ENCODE measurements at places on chromosomes 16 and 17.

DNA sequence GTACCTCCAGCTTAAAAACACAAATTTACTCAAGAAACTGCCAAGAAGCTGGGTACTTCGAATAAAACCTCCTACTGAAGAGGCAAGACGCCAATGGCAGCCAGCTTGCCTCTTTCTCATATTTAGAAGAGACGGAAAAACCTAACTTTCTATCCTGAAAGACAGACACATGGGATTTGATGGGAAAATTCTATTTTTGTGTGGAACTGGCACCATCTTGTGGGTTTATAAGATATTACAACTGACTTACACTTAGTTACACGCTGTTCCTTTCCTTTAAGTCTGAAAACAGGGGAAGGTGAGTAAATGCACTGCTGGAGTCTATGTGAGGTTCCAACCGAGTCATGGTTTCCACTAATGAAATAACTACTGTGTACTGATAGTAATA, 10.3 kb downstream of the ZNF18 start:
- DNase-seq, result no peak

GRCh38 chr17:20979792-20980083, 63.1 kb downstream of the USP22 start:
- no peak for DNase-seq

DNA sequence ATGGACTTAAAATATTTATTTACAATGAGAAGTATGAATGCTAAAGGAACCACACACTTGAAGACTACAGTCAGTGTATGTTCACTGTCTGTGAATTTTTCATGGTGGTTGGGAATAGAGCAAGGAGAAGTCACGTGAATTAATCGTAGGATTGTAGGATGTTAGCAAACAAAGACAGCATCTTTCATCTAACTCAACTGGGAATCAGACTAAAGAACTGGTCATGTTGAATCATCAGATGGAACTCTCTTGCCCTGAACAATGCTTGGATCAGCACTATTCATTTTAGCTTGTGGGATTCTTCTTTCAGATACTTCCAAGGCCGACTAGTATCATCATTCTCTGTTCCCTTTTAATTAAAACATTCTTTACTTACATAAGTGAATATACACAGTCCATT, 18.1 kb downstream of the KCNJ2 start:
- DNase-seq, result no peak

- no peak for DNase-seq
Measured at GRCh38 chr17:7289256-7290032, 5.0 kb downstream of the YBX2 start.

GRCh38 chr16:82044585-82044911, 9.5 kb downstream of the HSD17B2 start:
- DNase-seq, result no peak

DNA sequence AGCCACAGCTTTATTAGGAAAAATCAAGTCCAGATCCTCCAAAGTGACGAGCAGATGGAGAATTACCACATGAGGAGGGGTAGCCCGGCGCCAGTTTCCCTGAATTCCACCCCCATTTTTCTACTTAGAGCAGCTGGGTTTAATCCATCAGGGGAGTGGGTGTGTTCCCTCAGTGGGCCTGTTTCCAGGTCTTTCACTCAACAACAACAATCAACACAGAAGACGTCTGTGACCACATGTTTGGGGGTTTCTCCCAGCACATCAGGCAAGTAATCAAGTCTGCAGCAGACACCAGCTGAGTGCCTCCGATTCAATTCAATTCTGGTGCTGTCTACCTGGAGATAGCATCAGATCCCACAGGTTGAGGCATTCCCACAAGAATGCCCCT, 6.8 kb downstream of the SLC6A2 start:
- no peak for DNase-seq

GRCh38 chr17:42276609-42277341, 584 bp upstream of the STAT5B start:
- DNase-seq, result no peak

DNA sequence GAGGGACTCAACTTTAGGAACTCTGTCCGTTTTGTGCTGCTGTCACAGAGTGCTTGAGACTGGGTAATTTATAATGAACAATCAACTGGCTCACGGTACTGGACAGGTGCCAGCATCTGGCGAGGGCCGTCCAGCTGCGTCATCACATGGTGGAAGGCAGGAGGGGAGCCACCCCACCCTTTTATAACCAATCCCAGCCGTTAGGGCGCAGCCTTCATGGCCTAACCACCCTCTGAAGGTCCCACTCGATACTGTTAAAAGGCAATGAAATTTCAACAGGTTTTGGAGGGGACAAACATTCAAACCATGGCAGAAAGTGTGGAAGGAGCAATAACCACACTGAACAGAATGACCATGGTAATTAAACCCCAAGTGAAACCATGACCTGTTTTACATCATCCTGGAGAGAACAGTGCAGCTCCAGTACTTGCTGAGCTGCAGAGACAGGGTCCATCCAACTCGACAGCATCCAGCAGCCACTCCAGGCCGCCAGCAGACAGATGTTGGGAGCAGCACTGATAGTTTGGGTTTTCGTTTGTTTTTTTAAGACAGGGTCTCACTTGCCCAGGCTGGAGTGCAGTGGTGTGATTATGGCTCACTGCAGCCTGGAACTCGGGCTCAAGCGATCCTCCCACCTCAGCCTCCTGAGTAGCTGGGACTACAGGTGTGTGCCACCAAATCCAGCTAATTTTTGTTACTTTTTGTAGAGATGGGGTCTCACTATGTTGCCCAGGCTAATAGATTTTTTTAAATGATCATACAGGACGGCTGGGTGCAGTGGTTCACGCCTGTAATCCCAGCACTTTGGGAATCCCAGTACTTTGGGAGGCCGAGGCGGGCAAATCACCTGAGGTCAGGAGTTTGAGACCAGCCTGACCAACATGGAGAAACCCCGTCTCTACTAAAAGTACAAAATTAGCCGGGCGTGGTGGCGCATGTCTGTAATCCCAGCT, 11.0 kb downstream of the CHMP6 start:
- DNase-seq, result no peak

DNA sequence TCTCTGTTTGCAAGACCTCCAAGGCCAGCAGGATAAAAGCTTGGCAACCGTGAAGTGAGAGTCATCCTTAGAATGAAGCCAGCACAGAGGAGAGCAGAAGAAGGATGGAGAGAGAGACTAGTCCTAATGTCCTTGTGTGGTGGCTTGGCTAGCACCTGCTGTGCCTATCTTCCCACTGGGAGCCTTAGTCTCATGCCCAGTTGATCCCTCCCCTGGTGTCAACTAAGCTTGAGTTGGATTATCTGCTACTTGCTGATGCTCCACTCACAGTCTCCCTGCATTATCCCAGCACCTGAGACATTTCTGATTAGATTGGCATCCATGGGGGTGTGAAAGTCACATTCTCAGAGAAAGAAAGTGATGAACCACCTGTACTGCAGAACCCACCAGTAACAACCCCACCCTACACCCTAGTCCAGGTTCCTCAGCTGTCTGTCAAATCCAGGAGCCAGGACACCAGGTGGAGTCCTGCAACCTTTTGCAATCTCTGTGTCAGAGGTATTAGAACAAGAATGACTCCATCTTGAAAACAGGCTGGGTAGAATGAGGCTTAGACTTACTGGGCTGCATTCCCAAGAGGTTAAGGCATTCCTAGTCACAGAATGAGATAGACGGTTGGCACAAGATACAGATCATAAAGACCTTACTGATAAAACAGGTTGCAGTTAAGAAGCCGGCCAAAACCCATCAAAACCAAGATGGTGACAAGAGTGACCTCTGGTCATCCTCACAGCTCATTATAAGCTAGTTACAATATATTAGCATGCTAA, 460.2 kb upstream of the C16orf82 start:
- DNase-seq, result no peak

DNA sequence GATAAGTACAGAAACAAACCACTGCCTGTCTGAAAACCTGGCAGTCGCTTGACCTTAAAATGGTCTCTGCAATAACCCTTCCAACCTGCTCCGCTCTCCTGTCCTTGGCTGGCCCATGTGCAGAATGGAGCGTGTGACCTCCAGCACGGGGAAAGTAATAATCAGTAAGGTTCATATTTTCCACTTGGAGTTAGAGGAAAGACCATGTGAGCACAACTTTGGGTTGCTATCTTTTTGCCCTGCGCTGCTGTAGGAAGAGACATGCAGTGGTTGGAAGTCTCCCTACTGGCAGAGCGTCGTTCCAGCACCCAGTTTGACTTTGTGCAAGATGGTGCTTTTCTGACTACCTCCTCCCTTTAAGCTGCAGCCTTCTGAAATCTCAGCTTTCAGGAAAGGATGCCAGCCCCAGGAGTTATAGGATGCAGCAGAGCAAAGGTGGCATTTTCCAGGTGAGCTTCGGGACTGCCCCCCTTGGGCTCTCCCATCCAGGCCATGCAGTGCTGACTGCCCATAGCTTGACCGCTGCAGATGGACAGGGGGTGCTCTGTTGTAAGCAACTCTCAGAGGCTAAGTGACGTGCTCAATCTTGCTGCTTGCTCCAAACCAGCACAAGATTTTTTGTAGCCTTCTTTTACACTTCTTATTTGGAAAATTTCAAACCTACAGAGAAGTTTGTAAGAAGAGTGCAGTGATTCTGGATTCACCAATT, 110.7 kb upstream of the NOL11 start:
- DNase-seq, result no peak

- DNase-seq, result peak; percentile 49
Measured at GRCh38 chr17:2688351-2689342, 22.9 kb downstream of the CLUH start.

GRCh38 chr17:45813048-45813725, 29.1 kb downstream of the CRHR1 start:
- DNase-seq, result no peak

GRCh38 chr16:53781023-53781605, 77.2 kb downstream of the FTO start:
- no peak for DNase-seq

- no peak for DNase-seq
Measured at GRCh38 chr16:27381236-27381635, 20.7 kb upstream of the IL21R start.

DNA sequence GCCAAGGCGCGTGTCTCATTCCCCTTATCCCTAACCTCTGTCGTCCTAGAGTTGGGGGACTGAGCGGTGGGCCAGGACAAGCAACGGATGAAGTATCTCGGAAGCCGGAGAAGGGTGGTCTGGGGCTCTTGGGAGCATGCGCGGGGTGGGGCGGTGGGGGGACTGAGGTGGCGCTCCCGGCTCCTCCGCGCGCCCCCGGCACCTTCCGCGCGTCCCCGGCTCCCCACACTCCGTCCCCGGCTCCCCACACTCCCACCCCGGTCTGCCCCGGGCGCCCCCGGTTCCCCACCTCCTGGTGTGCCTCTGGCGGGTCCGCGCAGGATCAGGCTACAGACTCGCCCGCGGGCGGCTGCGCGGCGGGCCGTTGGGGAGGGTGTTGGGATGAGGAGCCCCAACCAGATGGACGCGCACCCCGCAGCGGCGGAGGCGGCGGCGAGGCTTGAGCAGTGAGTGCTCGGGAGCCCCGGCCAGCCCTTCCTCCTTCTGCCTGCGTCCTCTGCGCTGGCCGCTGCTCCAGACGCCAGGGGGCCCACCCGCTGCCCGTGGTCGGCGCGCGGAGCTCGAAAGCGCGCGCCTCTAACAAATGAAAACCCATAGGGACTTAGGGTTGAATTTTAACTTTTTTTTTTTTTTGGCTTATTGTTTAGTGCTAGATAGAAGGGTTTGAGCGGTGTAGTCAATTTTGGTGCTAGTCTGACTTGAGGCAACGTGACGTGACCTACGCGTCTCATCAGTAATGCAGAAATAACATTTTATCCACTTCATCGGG, 5.6 kb upstream of the CRYM start:
- DNase-seq, result no peak

DNA sequence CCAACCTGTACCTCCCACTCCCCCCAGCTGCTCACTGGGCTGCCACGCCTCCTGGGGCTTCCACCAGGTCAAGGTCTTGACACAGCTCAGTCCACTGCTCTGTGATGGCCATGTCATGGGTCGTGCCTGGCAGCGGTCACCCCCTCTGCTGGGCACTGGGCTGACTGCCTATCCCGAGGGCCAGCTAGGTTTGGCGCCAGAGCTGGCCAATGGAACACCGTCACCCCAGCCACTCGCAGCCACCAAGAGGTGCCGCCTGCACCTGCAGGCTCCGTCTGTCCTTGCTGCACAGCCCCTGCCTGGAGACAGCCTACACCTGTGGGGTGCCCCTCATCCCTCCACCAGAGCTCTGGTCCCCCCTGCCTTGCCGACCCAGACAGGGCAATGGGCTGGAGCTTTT, 4.5 kb upstream of the RAB40C start:
- no peak for DNase-seq

- no peak for DNase-seq
Measured at GRCh38 chr17:3647769-3648555, 11.4 kb downstream of the CTNS start.

- DNase-seq, result no peak
Measured at GRCh38 chr16:27620541-27620940, 70.6 kb downstream of the KATNIP start.

GRCh38 chr17:19254651-19255050, 17.5 kb downstream of the EPN2 start:
- DNase-seq, result no peak

DNA sequence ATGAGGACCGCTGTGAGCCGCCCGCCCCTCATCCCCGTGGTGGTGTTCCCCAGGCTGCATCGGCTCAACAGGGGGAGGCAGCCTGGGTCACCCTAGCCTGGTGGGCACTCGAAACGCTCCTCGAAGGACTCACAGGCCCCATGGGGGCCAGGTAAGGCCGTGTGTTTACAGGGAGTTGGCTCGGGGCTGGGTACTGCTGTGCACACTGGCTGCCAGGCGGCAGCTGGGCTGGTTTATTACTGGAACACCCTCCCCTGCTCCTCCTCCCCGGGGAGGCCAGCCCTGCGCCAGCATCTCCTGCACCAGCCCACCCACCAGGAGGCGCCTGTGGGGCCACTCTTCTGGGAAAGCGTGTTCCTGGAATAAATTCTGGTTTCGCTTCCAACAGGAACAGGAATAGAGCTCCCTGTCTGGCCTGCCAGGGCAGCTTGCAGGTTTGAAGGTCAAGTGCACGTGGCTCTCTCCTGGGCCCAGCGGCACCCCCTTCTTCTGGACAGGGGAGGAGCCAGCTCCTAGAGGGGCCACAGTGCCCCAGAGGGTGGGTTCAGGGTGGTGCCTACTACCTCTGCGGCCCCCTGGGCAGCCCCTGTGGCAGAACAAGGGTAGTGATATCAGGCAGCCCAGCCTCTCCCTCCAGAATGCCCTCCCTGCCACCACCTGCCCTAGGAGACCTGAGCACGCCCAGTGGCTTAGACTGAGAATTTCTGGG, 11.3 kb downstream of the MCRIP1 start:
- no peak for DNase-seq

- no peak for DNase-seq
Measured at GRCh38 chr16:168424-168823, 2.6 kb downstream of the HBM start.

DNA sequence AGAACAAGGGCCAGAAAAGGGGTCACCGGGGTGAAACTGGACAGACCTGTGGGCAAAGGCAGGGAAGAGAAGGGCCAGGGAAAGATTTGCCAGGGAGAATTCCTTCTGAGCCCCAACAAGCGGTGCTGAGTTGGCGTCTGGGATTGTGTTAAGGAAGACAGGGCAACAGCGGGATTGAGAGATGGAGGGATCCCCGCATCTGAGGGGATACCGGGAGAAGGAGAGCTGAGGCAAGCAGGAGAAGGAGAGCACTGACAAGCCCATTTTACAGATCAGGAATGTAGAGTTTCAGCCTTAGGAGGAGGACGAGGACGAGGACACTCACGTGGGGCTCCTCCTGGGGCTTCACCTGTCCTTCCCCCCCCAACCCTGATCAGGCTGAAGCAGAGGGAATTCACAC, 998 bp upstream of the ABCC3 start:
- DNase-seq, result no peak
